Activated CD8-positive, alpha-beta memory T cell treated with anti-CD3 and anti-CD28 coated beads for 48 hours (primary cell): ENCODE measurements at places on chromosomes 3 and 15.

- no peak for DNase-seq
These were observed 432.2 kb downstream of the SOX2 start for GRCh38 chr3:182143903-182144302.

GRCh38 chr3:170707899-170708298 lies 122.0 kb upstream of the SLC7A14 start:
- DNase-seq, result no peak

- no peak for DNase-seq
These were observed 635.6 kb upstream of the ALCAM start for GRCh38 chr3:104731074-104731473.

DNA sequence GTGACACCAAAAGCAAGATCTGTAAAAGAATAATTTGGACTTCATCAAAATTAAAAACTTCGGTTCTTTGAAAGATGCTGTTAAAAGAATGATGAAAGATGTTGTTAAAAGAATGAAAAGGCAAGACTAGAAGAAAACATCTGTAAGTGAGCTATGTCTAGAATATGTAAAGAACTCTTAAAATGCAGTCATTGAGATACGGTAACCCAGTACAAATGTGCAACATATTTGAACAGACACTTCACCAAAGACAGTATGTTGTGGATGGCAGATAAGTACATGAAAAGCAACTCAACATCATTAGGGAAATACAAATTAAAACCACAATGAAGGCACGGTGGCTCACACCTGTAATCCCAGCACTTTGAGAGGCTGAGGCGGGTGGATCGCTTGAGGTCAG lies 139.5 kb downstream of the LRIG1 start:
- DNase-seq, result no peak

DNA sequence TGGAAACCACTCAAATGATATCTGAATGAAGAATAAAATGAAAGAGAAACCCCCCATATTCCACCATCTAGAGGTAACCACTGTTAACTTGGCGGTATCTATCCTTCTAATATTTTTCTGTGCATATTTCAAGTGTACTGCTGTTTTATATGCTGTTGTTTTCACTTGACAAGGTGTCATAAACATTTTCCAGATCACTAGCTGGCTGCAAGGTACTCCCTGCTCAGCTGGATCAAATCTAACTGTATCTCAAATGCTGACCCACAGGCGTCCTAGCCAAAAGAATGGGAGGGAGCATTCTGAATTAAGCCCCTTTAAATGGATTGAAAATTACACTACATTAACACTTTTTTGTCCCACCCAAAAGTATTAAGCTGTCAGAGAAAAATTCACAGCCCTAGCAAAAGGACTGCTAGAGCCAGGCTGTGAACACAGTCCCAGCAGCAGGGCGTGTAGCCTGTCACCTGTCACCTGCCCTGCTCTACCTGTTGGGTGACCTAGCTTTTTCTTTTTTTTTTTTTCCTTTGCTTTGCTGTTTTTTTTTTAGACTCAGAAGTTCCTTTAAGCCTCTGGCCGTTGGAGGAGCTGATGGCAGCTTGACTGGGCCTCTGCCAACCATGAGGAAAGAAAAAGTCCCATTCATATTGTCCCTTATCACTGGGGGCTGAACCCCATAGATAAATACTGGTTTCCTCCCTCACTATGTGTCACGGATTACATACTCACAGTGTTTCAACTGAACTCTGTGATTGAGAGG lies 93.7 kb upstream of the TSC22D2 start:
- DNase-seq, result no peak

DNA sequence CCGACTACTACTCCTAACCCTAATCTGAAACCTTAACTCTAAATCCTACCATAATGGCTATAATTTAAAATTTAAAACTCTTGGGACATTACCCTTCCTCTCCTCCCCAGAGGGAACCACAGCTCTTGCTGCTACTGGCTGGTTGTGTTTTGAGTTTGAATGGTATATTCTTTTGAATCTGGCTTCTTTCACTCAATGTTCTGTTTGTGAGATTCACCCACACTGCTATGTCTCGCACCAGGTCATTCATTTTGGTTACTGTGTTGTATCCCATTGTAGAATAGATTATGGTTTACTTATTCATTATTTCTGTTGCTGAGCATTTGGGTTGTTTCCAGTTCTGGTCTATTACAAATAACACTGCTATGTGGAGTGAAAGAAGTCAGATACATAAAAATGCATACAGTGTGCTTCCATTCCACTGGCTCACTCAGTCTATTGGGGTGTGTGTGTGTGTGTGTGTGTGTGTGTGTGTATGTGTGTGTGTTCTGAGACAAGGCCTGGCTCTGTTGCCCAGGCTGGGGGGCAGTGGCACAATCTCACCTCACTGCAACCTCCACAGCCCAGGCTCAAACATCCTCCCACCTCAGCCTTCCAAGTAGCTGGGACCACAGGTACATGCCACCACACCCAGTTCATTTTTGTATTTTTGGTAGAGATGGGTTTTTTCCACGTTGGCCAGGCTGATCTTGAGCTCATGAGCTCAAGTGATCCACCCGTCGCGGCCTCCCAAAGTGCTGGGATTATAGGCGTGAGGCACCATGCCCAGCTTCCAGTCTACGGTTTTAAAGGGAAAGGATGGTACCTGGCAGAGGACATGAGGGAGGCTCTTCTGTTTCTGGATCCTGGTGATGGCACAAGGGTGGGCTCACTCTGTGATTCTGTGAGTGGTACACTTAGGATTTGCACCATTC lies 19.2 kb upstream of the SYNM start:
- no peak for DNase-seq
